ENCODE measurements at places on chromosomes 11 and 22.

- no peak for DNase-seq
Measured at GRCh38 chr22:27212617-27213177, 555.3 kb downstream of the MIAT start.

GRCh38 chr11:126080161-126080941, 17.7 kb upstream of the CDON start:
- no peak for DNase-seq

DNA sequence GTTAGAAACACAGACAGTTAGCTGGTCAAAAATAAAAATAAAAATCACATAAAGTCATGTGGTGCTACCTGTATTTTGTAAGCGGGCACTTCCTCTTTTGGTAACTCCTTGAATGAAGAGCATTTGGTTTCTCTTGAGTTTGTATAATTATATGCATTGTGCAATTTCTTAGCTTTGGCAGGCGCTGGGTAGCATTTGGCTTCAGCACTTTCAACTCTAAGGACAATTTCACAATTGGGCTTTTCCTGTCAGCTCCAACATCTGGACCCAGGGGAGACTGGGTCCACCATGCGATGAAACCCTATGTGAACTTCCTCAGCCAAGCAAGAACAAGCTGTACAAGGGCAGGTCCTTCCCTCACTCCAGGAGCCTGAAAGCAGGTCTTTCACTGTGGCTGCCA, 169.1 kb downstream of the RRAS2 start:
- no peak for DNase-seq

DNA sequence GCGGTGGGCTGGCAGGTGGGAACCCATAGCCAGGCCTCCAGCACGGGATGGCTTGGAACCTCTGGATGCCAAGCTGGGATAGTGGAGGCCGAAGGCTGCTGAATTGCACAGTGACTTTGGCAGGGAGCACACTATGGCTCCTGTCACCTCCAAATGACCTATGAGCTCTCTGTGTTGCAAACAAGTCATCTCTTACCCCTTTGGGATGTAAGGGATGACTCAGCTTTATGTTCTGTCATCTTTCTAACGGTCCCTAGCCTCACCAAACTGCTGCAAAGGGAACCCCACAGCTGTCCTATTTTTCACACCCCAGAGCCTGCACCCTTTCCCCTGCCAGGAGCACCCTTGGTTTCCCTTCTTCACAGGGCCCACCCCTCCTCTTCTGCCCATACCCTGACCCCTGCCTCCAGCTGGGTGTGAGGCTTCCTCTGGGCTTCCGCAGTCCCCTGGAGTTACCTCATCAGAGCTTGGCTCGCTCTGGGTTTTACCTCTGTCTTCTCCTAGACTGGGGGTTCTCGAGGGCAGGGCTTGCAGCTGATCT, 2.7 kb upstream of the SCUBE1 start:
- DNase-seq, result no peak

DNA sequence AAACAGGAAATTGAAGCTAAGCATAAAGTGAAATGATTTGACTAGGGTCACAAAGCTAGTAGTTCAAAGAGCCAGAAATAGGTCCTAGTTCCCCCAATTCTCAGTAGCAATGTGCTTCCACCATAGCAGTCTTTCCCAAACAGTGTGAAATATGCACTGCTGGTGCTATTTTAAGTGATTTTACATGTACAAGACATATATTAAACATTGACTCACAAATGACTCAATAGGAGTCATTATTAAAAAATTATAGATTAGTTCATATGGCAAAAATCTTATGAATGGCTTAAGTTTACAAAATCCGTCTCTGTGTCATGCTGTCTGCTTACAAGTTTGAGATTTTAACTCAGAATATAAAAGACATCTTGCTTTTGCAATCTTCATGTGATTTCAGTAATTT, 21.4 kb downstream of the KIF18A start:
- no peak for DNase-seq

- no peak for DNase-seq
Measured at GRCh38 chr11:98589967-98590366, 430.8 kb upstream of the CNTN5 start.

DNA sequence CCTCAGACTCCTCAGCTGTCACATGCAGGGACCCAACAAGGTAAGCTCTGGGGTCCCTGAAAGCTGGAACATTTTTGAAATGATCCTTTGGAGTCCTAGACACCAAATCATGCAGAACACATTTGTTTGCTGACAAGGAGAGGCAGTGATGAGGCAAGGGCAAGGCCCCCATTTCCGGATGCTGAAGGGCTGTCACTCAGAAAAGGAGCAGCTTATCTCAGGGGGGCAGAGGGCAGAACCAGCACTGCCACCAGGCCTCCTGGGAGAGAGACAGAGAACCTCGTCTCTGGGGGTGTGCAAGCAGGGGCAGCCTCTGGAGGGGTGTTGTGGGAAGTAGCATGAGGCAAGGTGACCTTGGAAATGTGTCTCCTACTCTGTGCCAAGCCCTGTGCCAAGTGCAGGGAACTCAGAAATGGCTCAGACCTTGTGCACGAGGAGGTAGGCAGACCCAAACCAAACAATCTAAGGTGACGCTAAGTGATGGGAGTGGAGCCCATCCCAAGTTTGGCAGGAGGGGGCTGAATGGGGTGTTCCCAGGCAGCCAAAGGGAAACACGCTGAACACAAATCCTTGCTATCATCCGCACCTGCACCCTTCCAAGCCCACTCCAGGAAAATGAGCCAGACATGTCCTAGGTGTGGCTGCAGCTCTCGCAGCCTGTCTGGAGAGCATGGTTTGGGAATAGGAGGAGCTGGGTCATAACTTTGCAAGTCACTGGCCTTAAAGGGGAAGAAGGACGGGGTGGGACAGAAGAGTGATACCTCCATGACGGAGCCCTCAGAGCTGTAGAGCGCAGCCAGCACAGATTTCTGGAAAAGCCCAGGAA, 94.2 kb downstream of the PDE2A start:
- no peak for DNase-seq

DNA sequence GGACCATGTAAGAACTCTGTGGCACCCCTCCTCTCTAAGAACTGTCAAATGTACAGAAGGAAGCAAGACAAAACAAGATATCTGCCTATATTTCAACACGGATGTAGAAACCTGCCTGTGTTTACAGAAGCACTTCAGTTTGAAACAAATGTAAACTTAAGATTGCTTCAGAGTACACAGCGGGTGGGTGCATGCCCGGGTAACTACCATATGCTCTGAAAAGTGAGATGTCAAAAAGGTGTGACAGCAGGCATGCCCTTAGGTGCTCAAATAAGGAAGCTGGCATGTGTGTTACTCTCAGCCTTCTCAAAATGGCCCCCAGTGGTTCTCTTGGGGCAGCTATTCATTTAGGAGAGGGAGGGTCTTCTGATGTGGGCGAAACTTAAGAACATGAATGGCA, 5.2 kb downstream of the ACP2 start:
- DNase-seq, result no peak

GRCh38 chr22:45136594-45136993, 27.1 kb upstream of the NUP50 start:
- no peak for DNase-seq

DNA sequence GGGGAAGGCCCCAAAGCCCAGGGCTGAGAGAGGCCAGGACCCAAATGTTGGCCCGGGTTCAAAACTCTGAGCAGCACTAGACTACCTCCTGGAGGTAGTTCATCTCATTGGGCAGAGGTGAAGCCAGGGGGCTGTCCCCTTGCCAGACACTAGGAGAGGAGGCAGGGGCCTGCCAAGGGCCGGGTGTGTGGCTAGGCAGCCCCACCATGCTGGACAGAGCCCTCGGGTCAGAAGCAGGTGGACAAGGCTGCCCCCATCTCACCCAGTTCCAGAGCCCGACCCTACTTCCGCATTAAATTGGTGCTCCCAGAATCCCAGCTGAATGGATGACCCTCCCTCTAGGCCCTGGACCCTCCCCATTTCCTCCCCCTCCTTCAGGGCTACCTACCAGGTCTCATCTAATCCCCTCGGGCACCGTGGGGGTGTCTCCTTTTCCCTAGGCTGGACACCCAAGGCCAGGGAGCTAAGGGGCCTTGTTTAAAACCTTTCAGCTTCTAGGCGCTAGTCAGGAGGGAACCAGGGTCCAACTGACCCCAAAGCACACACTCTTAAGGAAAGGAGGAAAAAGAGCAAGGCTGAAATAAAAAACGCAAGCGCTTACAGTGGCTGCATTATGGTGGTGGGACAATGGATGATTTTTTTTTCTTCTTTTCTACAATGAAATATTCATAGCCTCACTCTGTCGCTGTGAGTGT, 72.1 kb upstream of the TCF20 start:
- no peak for DNase-seq

GRCh38 chr11:11477695-11478420, 124.8 kb upstream of the CSNK2A3 start:
- no peak for DNase-seq

GRCh38 chr22:24355574-24355973, 71.8 kb upstream of the ADORA2A start:
- no peak for DNase-seq

DNA sequence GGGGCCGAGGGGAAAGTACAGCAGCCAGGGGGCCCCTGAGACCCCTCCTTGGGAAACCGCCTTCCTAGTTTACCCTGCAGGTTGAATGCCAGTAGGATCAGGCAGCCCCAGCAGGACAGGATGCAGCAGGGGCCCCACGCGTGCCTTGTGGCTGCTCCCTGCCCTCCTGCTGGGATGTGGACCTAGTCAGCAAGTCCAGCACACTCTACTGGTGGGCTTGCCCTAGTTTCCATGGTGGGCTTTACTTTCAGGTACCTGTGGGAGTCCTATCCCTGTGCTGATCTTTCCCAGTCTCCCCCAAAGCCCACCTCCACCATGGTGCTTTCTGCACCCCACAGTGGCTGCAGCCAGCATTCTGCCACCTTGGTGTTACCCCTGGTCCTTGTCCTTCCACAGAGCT, 22.2 kb downstream of the SHISA8 start:
- DNase-seq, result no peak

GRCh38 chr11:5639953-5640352, 15.2 kb downstream of the TRIM34 start:
- no peak for DNase-seq

DNA sequence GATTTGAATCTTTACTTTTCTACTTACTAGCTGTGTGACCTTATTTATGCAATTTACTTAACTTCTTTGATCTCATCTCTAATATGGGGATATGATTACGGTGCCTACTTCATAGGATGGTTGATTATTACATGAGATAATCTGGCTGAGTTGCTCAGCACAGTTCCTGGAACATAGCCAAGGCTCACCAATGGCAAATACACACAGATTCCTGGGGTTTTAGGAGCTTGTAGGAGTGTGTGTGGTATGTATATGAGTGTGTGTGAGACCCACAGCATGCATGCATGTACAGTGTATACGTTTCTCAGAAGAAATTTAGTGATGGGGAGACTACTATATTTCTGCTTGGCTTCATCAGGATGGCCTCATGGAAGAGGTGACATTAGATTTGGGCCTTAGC, 256.9 kb downstream of the KIRREL3 start:
- DNase-seq, result no peak

DNA sequence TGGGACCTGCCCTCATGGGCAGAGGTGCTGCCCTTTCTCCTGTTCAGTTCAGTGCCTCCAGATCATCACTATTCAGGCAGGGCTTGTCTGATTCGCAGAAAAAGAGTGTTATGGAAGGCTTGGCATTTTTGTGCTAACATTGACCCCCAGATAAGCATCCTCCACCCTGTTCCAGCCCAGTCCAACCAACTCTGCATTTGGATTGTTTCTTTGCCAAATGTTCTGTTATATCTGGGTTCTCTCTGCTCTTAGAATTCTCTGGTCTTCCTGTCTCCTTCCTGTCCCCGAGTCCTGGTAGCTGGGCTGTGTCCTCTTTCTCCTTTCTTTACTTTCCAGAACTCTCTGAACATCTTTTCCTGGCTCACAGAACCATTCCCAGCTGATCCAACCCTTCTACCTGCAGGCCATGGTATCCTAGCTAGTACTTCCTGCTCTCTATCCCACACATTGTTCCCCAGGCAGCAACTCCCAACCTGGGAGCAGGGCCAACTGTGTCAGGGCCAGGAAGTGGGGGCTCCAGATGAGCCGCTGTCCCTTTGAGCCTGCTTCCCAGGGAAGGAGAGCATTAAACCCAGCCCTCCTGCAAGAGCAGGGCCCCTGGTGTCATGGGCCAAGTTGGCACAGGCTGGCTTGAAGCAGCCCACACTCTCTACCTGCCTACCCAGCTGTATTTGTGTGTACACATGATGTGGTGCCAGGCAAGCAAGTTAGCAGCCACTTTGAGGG, 280.7 kb upstream of the CADM1 start:
- no peak for DNase-seq

GRCh38 chr11:45354976-45355705, 69.0 kb upstream of the SYT13 start:
- peak; percentile 84 for DNase-seq

DNA sequence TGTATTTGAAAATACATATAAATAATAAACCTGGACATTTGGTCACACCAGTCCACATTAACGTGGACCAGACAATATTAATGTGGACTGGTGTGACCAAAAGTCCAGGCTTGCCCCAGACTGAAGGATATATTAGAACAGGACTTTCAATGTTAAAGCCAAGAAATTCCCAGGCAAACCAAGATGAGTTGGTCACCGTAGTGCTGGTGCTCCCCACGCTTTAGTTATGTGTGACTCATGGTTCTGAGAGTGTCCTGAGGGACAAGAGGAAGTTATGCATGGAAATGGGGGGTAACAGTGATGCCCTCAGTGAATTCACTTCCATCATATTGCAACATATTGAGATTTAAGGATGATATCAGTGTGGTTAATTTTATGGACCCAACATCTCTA, 31.4 kb downstream of the POU2AF1 start:
- no peak for DNase-seq

GRCh38 chr11:82756765-82757639, 23.3 kb upstream of the FAM181B start:
- no peak for DNase-seq

DNA sequence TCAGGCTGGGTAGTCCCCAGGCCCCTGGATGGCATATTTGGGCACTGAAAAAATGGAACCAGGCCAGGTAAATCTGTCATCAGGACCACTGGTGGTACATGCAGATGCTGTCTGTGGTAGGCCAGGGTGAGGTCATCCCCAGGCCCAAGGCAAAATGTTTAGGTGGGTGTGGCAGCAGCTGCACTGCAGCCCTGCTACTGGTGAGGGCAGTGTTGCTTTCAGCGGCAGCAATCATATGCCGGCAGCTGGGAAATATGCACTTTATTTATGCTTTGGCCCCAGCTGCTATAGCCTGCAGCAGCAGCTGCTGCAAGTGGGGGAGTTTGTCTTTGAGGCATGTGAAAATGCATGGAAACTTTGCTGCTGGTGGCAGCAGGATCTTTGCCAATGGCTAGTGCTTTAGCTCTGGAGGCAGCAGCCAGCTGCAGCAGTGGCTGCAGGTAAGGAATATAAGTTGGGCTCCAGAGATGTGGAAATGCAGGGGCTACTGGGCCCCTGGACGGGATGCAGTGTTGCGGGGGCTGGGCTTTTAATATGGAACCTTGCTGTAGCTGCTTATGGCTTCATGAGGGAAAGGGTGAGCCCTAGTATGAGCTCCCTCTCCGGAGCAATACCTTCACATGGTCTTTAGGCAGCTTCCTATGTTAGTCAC, 365.7 kb upstream of the CADM1 start:
- no peak for DNase-seq

DNA sequence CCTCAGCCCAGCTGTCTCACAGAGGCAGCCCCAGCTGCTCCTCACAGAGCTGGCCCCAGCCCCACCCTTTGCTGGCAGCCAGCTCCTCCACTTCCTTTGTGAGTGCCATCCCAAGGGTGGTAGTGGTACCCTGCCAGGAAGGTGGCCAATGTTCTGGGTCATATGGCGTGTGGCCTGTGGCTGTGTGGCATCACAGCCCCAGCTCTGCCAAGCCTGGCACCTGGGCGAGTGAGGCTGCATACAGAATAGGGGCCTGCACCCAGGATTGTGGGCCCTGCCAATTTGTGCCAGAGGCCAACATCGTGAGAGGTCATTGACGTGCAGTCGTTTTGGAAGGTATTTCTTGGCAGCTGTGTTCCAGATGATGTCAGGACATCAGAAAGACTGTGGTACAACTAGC, 10.7 kb downstream of the TUB start:
- DNase-seq, result no peak

Data from activated naive CD8-positive, alpha-beta T cell treated with anti-CD3 and anti-CD28 coated beads for 36 hours (primary cell).